ENCODE measurements at places on chromosomes 3 and 15. TPM values are rescaled to one million over a fixed set of nuclear protein-coding genes. Genes with fewer than 3 reads are reported as not detected.

SAMMSON gene
- total RNA-seq: not detected

CTDSPL gene
- 23.9 TPM for total RNA-seq

GOLGA6L26 gene
- not detected for total RNA-seq

SLC28A2 gene
- not detected for total RNA-seq

SLC51B gene
- not detected for total RNA-seq

GOLGA8T gene
- not detected for total RNA-seq

NOX5 gene
- total RNA-seq: 0.28 TPM

CASR gene
- not detected for total RNA-seq

ARHGEF3 gene
- 25.5 TPM for total RNA-seq

FGD5 gene
- 13.5 TPM for total RNA-seq

ANKDD1A gene
- 5.9 TPM for total RNA-seq

SYNPR gene
- total RNA-seq: not detected

HEMK1 gene
- total RNA-seq: 7.0 TPM

PRKAR2A gene
- total RNA-seq: 31.2 TPM

TTC21A gene
- 3.0 TPM for total RNA-seq

GOLGA8Q gene
- 0.72 TPM for total RNA-seq

GP9 gene
- not detected for total RNA-seq

SOX2 gene
- total RNA-seq: not detected

NRROS gene
- 18.2 TPM for total RNA-seq

TRPM1 gene
- not detected for total RNA-seq

MESP1 gene
- total RNA-seq: 6.6 TPM

ATOSA gene
- total RNA-seq: 43.4 TPM

MAP6D1 gene
- 2.4 TPM for total RNA-seq
